ENCODE measurements at places on chromosomes 6 and 20.
A peak's percentile ranks its signal among the peaks of the same experiment; 100 is the strongest.

- DNase-seq = no peak
These were observed 242.3 kb upstream of the PREP start for GRCh38 chr6:105645156-105645555.

DNA sequence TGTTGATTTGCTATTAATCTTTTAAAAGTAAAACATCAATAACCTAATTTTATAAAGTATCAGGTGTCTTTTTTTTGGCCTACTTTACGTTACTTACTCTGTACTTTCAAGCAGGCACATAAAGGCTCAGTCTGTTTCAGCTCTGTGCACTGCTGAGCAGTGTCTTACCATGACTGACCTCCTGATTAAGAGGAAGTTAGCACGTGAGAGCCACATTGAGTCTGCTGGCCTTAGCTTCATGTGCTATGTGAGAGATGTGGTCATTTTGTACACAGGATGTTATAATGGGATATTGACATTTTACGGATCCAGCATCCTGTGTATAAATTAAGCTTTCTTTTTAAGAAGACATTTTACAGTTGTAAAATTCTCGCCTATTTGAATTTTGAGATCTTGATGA, 31.9 kb downstream of the ARID1B start:
- peak; percentile 46 for DNase-seq

DNA sequence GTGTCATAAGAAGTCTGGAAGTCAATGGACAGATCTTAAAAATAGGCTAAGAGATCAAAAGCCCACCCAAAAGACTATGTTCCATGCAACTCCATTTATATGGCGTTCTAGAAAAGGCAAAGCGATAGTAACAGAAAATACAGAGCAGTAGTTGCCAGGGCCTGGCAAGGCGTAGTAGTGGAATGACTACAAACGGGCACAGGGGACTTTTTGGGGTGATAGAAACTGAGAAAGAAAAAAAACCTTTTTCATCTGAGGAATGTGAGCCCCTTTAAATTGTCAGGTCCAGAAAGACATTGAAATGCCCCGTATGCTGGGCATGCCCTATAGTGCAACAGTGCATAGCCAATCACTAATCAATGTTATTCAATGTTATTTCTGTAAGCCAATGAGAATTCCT, 47.2 kb upstream of the FAM50B start:
- DNase-seq = no peak

- DNase-seq = no peak
These were observed 39.0 kb downstream of the SLC17A5 start for GRCh38 chr6:73614802-73615201.

DNA sequence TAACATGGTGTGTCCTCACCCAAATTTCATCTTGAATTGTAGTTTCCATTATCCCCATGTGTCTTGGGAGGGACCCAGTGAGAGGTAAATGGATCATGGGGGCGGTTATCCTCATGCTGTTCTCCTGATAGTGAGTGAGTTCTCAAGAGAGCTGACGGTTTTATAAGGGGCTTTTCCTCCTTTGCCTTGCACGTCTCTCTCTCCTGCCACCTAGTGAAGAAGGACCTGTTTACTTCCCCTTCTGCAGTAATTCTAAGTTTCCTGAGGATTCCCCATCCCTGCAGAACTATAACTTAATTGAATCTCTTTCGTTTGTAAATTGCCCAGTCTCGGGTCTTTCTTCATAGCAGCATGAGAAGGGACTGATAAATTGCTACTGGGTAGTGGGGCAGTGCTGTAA, 789.3 kb downstream of the FRK start:
- DNase-seq = no peak

DNA sequence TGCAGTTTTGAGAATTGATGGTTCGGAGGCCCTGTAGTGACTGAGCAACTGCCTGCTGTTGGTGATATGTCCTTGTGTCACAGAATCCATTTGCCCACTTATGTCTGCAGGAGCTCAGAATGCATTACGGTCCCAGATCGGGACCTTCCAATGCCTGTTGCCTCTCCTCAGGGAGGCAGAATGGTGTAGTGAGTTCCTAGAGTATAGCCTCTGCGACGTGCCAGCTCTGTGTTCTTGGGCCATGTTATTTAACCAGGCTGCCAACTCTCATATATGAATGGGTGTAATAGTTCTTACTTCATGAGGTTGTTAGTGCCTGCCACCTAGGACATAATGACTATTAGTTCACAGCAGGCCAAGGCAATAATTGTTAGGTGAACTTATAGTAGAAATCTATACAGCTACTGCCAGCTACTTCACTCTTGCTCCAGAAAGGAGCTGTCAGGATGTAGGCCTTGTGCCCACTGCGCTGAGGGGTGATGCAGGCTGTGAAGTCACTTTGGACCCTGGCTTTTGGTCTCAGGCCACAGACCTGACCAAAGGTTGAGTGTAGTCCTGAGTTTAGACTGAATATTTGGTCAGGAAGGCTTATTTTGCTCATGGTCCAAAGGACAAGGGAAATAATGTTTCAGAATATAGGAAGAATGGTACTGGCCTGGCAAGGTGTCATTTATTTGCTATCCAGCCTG, 82.1 kb downstream of the ASXL1 start:
- DNase-seq = no peak

GRCh38 chr20:41734506-41734945, 116.3 kb upstream of the CHD6 start:
- peak; percentile 59 for DNase-seq

DNA sequence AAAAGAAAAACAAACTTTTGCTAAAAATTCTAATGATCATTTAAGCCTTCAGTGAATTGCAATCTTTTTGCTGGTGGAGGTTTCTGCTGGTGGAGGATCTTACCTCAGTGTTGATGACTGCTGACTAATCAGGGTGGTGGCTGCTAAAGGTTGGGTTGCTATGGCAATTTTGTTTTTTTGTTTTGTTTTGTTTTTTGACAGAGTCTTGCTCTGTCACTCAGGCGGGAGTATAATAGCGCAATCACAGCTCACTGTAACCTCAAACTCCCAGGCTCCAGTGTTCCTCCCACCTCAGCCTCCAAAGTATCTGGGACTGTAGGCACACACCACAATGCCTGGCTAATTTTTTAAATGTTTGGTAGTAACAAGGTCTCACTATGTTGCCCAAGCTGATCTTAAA, 94.7 kb downstream of the ANKRD6 start:
- DNase-seq = no peak

DNA sequence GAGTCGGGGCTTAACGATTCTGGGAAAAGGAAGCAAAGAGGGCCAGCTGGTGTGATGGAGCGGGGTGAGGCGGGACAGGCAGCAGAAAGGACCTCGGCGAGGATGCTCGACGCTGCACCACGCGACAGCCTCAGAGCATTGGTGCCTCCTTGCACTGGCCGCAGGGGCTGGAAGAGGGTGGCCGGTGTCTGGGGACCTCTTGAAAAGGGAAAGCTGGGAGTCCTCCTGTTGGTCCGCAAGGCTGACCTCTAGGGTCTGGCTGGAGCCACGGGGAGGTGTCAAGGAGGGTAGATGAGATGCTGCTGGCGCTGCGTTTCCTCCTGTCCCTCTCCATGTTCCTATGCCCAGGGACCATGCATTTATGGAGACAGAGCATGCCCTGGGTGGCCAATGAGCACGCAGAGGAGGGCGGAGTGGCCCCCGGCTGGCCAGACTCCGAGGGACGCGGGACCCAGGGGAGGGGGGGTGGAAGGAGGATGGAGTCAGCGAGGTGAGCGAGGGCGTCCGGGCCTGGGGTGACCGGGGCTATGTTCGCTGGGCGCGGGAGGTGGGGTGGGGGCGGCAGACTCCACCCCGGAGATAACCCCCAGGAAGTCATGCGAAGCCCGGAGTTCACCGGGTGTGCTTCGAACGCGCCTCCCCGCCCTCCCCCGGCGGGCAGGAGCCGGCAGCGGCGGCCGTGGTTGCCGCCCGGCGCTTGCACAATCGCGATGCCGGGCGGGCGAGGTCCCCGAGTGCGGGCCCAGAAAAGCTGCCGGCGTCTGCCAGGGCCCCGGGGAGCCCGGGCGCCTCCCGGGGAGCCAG, at the start of gene CYP24A1:
Gene CYP24A1 (minus strand): TSS at position 334 of the 804 bp plus-strand sequence. CDS start 407 bp downstream, outside the sequence.
- no peak for DNase-seq

All from fibroblast of pulmonary artery (primary cell).